ENCODE measurements at places on chromosomes 5 and 9.
A peak's percentile ranks its signal among the peaks of the same experiment; 100 is the strongest.

- DNase-seq: peak; percentile 88
Measured at GRCh38 chr5:84381502-84382362, 2.9 kb downstream of the EDIL3 start.

DNA sequence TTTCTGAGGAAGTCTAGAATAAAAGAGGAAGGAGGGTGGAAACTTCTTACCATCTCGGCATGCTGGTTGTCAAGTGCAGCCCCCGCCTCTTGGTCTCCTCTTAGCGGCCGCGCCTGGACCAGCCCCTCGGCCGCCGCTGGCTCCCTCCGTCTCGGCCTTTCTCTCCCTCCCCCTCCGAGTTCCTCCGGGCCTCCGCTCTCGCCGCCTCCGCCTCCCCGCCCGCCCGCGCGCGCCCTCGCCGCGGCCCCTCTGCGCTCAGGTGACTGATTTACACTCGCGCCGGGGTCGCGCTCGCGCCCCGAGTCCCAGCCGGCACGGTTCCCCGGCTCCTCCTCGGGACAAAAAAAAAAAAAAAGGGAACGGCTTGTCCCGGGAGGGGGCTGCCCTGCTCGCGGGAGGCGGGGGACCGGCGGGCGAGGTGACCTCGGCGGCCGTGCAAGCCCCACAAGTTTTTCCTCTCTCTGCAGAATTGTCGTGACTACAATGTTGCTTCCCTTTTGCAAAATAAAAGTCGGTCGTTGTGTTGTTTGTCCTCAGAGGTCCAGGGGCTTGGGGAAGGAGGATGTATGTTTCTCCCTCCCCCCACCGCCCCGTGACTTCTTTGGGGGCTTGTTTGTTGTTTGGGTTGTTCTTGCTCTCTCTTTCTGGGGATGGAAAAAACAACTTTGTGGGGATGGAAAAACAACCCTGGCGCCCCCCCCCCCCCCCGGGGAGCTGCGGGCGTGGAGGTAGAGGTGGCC is at the start of gene BNC2:
BNC2 (minus strand) TSS at position 75 of the 740 bp plus-strand sequence; CDS start at position 53, 22 bp downstream.
- DNase-seq: peak; percentile 86

GRCh38 chr5:180305481-180305880 is 13.6 kb upstream of the MAPK9 start:
- DNase-seq: peak; percentile 21

DNA sequence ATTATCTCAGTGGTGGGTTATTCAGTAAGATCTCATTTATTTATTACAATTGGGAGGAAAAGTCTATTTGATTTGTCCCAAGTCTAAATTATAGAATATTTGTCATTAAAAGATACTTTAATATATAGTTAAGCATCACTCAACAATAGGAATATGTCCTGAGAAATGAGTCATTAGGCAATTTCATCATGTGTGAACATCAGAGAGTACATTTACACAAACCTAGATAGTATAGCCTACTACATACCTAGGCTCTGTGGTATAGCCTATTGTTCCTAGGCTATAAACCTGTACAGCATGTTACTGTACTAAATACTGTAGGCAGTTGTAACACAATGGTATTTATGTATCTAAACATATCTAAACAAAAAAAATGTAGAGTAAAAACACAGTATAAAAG is 135.0 kb upstream of the RASA1 start:
- no peak for DNase-seq

DNA sequence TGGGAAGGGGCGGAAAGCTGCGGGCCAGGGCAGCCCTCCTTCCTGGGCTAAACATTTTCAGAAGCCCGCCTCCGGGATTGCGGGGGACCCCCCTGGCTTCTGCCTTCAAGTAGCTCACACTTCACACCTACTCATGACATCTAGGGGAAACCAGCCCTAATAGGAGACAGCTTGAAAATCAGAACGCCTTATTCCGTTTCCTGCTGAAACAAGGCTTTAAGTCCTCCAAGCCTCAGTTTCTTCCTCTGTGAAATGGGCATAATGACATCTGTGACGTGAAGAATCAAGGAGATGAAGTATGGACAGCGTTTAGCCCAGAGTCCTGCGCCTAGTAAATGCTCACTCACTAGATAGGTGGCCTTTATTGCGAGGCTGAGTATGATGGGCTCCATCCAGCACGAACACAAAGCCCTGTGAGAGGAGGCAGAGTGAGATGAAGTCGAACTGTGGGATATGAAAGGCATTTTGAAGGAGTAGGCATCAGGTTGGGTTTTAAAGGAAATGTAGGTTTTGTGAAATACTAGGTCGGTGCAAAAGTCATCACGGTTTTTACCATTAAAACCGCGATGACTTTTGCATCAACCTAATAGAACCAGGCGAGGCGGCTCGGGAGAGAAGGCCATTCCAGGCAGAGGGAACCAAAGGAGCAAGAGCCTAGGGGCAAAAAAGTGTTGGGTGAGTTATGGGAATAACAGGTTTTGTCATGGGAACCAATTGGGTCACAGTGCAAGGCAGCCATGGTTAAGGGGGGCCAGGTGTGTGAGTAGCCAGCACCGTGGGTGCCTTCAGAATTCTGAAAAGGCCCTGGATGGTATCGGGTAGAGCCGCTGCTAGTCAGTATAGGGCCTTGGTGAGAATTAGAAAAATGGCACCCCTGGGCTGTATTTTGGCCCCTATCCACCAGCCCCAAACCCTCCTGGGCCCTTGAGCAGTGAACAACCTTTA is 1.0 kb upstream of the TSC1 start:
- no peak for DNase-seq

GRCh38 chr5:73355108-73355507 is 93.5 kb downstream of the FOXD1 start:
- DNase-seq: no peak

- no peak for DNase-seq
Measured at GRCh38 chr5:142439207-142439860, 114.5 kb upstream of the SPRY4 start.

DNA sequence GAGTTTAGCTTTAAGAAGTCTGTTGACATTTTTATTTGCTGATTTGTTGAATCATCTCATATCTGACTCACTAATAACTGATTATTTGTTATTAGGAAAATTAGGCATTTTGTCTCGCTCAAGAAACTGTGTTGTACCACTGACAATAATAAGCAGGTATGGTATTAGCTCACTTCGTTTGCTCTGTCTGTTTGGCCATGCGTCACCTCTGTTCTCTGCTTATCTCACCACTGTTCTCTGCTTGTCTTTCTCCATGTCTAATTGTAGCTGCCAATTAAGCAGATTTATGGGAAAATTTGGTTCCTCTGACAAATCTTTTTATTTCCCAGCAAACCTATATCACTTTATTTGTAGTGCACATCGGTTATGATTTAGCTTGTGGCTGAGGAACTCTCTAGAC is 138.9 kb downstream of the WDR41 start:
- DNase-seq: peak; percentile 72

Measured in NCI-H69 (cell line).